ENCODE measurements at places on chromosomes 5 and 9.

- DNase-seq: no peak
Observed at GRCh38 chr9:83466877-83467276, 71.3 kb downstream of the FRMD3 start.

DNA sequence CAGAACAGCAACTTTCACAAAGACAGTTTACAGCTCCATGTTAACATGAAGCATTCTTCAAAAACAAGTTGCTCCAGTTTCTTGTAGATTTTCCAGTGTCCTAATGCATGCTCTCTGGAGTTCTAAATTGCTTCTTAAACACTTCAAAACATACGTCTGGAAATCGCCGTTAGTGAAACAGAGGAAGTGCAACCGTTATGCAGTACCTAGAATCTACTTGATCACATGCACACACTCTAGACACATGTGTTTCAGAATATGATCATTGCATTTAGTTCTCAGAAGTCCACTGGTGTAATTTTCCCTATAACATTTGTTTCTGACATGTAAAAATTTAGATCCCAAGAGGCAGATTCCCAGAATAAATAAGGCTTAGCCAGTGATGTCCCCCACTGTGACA lies 41.1 kb upstream of the RUFY1 start:
- DNase-seq: no peak

DNA sequence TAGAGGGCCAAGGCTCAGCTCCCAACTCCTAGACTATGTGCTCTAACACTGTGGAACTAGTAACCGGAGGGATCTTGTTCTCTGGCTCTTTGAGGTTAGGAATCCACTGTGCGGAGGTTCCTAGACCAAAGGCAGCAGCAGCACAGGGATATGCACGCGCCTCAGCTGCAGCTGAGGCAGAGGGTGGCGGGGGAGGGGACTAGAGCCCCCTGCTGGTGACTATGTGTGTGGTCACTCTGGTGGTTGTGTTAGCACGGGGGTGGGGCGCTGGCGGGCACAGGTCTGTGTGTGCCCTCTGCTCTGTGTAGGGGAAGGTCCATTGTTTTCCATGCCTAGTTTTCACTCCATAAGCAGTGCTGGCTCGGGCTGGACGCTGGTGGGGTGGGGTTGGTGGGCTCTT lies 458.0 kb upstream of the IZUMO3 start:
- no peak for DNase-seq

GRCh38 chr5:105593011-105593760 lies 2030.6 kb upstream of the NUDT12 start:
- DNase-seq: no peak

GRCh38 chr5:170143091-170143490 lies 37.4 kb downstream of the FOXI1 start:
- DNase-seq: no peak

DNA sequence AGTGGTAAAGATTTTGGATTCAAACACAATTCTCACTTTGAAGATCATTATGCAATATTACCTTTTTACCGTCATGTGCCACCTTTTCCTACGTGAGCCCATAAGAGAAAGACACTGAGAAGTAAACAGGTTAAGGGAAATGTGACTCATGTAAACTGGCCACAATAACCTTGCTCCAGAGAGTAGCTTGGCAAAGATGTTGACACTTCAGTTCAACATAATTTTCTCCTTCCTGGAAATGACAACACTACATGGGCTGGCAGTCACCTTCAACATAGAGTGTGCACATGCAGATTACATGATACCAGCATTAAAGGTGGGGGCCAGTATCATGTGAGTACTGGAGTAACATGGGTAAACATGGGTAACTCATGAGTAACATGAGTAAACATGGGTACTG lies 141.9 kb downstream of the CDK5RAP2 start:
- DNase-seq: no peak

- no peak for DNase-seq
Observed at GRCh38 chr5:109880907-109881685, 191.4 kb downstream of the MAN2A1 start.

DNA sequence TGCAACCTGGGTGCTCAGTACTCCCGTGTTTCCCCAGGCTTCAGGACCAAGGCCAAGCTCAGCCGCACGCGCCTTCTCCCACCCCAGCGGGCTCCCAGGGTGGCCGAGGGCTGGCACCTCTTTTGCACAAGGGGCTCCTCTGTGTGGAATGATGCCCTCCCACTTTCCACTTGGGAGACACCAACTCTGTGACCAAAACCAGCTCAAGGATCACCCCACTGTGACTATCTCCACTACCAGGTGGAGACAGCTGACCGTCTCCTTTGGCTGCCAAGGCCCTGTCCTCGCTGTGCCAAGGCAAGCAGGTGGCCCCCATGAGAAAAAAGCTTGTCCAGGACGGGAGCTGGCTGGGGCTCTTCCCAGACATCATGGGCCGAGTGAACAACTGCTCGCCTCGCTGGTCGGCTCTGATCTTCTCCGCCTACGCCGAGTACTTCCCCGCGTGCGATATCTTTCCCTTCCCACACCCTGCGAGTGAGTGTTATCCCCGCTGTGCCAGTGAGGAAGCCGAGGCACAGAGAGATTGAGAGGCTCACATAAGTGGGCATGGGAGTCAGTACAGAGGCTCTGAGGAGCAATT lies 132.8 kb downstream of the ZNF354C start:
- no peak for DNase-seq

GRCh38 chr5:72141440-72142355 lies 34.4 kb downstream of the MAP1B start:
- no peak for DNase-seq

DNA sequence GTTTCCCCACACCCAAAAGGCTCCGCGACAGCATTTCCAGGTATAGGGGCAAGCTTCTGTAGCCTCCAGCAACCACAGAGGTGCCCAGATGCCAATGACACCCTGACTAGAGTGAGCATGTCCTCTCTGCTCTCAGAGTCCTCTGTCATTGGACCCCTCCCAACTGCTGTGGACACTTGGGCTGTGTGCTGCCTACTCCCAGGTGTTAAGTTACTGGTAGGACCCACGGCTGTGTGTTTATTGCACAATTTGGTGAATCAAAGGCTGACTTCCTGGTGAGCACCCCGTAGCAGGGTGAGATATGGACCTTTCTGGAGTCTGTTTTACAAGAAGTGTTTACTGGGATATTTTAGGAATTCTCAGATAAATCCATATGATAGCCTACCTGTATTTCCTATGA lies 36.0 kb downstream of the SH3GL2 start:
- DNase-seq: no peak

DNA sequence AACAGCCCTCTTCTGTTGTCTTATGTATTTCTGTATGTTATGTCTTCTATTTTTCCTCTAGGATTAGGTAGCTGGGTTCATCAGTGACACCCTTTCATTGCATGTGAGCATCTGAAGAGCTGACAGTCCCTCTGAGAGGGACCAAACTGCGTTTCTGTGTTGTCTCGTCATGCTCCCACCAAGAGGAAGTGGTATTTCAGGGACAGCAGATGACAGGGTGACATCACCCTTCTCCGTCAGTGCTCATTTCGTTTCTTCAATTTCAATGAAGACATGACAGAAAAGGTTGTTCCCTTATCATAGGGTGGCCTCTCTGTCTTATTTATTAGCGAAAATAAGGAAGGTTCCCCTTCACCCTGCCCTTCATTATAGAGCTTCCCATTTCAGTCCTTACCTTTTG lies 225.9 kb upstream of the NR4A3 start:
- no peak for DNase-seq

GRCh38 chr9:15289603-15290002 lies 17.4 kb downstream of the TTC39B start:
- DNase-seq: no peak

- no peak for DNase-seq
Observed at GRCh38 chr9:5582835-5583195, 46.1 kb upstream of the RIC1 start.

- no peak for DNase-seq
Observed at GRCh38 chr9:132752877-132753592, 82.8 kb downstream of the GTF3C4 start.

DNA sequence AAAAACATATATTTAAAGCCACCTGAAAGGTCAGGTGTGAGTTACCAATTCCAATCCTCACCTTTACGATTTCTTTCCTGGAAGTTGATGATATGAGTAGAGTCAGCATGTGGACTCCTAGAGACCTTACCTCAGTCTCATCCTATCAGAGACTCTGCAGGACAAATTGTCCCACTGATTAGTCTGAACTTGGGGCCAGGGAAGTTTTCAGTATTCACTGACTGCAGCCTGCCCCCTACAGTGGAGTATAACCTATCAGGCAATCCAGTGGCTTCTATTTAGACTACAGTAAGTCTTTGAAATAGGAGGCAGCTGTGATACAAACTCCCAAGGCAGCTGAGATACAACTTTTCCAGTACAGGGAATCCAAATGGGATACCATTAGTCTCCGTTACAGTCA lies 449.4 kb upstream of the CDH10 start:
- DNase-seq: no peak

GRCh38 chr5:179224741-179225140 lies 120.5 kb downstream of the ADAMTS2 start:
- DNase-seq: no peak

DNA sequence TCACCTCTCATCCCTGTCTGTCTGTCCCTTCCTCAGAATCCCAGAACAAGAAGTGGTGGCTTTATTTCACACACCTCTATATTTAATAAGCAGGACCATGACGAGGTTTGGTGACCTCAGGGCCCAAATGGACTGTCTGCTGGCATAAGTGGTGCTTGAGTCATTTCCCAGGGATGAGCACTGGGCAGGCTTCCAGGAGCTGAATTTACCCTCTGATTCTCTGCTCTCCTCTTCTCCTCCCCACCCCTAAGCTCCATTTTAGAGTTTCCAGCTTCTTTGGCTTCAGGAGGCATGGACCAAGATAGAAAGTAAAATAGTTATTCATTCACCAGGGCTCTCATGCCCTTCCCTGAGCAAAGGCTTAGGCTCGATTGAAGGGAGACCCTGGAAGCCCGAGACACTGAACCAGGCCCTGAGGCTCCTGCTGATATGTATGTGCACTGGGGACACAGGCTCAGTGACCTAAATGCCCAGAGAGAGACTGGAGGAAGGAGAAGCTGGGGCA lies 69.1 kb downstream of the PPARGC1B start:
- DNase-seq: no peak

- DNase-seq: no peak
Observed at GRCh38 chr9:19269582-19269981, 39.1 kb downstream of the DENND4C start.

DNA sequence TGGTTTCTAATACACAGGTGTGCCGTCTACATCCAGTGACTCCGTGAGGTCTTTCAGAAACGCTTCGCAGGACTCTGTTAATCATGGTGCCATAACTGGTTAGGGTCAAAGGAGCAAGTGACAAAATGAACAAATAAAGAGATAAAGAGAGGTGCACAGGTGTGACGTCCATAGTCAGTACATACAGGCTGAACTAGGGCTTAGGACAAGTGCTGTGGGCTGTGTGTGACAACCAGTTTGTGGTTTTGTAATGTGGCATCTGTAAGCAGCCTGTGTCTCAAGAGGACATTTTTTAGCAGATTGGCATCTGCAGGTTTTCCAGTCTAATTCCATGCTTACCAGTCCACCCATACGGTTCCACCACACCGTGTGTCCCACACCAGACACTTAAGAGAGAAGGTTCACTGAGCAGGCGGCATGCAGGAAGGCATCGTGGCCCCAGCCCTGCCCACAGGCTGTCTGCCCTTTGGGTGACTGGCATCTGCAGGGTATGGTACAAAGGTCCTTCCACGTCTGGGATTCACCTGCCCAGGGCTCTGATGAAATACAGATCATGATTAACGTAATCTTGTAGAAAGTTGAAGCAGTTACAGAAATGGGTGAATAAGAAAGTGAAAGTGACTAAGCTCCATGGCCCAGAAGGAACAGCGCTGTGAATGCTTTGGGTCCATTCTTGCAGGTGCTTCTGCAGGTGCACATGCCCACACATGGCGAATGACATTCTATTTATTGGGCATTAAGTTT lies 26.9 kb downstream of the SRD5A1 start:
- DNase-seq: no peak

DNA sequence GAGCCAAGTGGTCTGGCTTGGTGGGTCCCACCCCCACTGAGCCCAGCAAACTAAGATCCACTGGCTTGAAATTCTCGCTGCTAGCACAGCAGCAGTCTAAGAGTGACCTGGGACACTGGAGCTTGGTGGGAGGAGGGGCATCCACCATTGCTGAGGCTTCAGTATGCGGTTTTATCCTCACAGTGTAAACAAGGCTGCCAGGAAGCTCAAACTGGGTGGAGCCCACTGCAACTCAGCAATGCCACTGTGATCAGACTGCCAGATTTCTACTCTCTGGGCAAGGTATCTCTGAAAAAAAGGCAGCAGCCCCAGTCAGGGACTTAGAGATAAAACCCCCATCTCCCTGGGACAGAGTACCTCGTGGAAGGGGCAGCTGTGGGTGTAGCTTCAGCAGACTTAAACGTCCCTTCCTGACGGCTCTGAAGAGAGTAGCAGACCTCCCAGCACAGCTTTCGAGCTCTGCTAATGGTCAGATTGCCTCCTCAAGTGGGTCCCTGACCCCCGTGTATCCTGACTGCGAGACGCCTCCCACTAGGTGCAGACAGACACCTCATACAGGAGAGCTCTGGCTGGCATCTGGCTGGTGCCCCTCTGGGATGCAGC lies 18.2 kb upstream of the STK32A start:
- DNase-seq: no peak
